ENCODE measurements at places on chromosomes 5 and 9.

DNA sequence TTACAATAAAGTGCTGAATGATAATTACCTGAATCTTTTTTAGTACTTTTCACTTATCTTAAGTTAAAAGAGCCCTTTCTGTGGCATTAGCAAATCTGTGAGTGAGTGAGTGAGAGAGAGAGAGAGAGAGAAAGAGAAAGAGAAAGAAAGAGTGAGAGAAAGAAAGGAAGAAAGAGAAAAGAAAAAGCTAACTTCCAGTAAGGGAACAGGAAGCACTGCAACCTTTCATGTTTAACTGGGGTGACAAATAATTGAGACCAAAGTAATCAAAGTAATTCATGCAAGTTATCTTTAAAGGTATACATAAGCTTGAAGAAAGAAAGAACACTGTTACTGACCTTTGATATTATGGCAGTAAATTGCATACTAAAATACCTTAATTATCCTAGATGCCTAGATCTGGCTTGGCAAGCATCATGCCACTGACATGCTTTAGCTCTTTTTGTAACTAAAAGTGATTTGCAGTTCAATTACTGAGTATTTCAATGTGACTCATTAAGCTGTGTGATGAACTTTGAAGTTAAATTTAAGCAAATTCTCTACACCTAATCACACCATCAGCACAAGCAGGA is 21.7 kb downstream of the FEM1C start:
- DNase-seq: no peak

DNA sequence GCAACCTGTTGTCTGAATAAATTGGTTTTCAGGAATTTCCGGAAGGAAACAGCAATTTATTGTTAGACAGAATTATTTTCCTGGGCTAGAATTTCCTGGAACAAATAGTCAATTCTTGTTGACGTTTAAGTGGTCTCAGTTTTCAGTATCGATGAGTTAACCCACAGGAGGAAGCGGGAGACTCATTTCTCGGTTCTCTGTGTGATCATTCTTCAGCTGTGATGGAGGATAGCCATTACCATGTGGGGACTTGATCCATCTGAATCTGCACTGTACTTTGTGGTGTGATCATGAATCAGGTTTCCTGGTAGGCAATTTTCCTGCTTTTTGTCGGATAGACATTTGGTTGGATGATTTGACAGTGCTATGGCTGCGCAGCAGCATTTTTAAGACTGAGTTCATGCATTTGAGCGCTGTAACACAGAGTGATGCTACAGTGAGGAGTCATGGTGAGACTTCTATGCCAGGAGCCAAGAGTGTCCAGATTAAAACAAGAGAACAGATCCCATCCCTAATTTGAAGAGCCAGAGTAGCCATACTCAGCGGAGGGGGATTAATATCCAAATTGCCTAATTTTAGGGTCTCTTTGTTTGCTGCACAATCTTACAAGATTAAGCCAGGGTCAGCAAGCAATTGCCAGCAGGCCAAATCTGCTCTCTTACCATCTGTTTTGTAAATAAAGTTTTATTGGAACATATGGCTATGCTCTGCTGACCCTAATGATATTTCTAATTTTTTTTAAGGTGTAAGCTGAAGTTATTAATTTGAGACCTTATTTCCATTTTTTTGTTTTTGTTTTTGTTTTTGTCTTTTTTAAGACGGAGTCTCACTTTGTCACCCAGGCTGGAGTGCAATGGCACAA is 355.9 kb downstream of the RAB3C start:
- DNase-seq: no peak

DNA sequence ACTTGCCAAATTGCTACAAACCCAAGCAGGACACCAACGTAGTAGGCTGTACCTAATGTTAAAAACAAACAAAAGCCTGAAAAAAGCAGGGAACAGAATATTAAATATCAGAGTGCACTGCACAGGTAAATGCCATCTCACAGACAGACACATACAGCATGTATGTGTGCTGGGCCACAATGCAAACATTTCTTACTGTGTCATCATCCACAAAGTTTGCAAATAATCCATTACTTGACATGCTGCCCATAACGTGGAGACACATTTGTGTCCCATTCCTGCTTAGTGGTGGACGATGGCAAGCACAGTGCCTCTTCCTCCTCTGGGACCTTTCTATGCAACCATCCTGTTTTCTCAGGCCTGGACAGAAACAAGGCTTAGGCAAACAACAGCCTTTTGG is 44.7 kb downstream of the GOLM1 start:
- DNase-seq: no peak

- DNase-seq: no peak
Measured at GRCh38 chr5:1430121-1430795, 15.0 kb downstream of the SLC6A3 start.

DNA sequence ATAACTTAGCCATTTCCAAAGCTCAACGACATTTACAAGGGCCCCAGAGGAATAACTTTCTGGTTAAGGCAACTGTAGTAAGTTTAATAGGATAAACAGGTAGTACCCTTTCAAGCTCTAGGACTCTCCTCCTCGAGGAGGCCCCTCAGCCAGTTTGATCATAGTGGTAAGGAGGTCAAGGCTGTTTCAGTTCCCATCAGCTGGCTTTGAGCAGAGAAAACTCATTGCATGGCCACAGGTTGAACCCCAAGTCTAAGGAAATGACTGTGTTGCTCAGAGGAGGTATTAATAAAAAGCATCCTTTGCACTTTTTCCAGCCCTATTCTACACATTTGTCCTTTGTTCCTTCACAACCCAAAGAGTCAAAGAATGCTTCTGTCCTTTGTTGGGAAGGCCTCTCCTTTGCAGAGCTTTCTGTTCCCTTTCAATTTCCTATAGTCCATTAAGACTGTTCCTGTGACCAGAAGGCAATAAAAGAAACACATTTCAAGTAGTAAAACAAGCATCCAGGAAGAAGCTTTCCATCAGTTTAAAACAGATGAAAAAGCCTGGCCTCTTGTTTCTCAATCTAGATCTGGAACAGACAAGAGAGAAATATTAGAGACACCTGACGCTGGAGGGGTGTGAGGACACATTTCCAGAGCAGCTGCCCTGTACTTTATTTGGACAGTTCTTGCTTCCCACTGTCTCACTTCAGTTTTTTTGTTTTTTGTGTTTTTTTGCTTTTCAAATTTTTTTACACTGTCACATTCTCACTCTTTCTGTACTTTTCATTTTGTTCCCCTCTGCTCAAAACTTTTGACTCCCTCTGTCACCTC is 54.1 kb downstream of the PRRC1 start:
- no peak for DNase-seq

GRCh38 chr9:93463638-93464248 is 10.4 kb upstream of the FAM120AOS start:
- no peak for DNase-seq

GRCh38 chr9:5388026-5388819 is 48.5 kb upstream of the RLN1 start:
- DNase-seq: no peak

DNA sequence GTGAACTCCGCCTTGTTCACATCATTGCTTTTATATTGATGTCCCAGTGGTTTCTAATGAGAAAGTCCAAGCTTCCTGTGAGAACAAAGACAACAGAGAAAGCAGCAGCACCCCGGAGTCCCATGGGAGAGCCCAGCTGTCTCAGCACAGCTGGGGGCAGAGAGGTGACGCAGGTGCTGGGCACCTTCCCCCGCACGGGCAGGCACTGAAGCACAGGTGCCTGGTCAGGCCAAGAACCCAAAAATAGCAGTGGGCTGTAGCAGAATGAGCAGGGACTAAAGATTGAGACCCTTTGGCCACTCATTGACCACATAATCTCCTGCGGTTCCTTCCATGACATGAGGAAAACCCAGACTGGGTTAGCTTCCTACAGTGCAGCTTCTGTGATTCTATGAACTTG is 18.8 kb downstream of the SRD5A1 start:
- no peak for DNase-seq

DNA sequence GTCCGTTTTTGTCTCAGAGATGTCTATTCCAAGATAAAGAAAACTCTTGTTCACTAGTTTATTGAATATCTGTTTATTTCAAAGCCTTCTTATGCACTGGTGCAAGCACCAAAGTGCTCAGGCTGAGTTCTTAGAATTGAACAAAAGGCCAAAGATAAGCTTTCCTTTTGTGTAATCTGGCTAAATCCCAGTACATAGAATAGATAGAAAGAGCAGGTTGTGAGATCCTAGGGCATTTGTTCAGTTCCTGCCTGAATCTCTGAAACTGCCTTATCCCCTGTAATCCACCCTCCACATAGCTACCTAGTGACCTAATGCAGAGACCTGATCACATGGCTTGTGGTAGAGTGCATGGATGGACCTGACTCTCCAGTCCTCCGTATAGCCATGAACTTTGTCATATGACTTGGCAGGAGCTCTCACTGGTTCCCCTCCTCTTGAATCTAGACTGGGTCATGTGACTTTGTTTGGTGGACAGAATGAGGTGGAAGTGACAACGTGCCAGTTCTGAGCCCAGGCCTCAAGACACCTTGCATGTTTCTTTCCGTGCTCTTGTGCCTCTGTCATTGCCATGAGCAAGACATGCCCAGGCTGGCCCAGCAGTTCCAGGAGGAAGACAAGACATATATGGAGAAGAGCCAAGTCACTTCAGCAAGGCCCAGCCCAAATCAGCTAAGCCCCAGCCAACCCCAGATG is 139.3 kb upstream of the SHB start:
- no peak for DNase-seq

DNA sequence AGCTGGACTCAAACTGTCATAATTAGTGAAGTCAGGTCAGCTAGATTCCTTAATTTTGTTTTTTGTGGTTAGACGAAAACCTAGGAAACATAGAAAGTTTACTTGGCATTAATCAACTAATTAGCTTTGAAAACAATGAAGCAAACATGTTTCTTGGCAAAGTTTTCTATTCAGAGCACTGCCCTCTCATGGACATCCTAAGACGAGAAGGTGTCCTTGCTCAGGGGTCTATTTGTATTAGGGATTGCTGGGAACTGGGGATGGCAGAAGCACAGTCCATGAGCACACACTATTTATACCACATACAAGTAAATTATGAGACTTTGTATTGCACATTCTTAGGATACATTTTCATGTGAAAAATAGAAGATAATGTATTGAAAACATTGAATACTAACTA is 49.7 kb downstream of the POC5 start:
- DNase-seq: no peak

All from breast epithelium (tissue), 4 donors.